ENCODE measurements at places on chromosomes 3 and 15.

DNA sequence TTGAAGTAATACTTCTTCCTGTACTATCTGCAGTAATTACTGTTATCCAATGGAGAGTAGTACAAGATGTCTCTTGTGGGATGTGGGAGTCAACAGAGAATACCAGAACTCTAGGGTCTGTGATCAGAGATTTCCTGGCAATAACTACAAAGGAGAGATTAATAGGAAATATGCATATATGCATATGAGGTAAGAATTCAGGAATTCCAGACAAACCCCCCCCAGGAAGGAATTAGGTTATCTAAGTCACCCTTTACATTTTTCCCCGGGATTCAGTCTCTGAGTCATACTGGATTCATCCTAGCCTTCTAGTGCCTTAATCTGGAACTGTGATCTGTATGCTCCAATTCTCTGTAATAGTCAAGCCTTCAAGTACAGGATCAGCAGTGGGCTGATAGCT, 49.4 kb downstream of the GTF2E1 start:
- DNase-seq: peak; percentile 32

DNA sequence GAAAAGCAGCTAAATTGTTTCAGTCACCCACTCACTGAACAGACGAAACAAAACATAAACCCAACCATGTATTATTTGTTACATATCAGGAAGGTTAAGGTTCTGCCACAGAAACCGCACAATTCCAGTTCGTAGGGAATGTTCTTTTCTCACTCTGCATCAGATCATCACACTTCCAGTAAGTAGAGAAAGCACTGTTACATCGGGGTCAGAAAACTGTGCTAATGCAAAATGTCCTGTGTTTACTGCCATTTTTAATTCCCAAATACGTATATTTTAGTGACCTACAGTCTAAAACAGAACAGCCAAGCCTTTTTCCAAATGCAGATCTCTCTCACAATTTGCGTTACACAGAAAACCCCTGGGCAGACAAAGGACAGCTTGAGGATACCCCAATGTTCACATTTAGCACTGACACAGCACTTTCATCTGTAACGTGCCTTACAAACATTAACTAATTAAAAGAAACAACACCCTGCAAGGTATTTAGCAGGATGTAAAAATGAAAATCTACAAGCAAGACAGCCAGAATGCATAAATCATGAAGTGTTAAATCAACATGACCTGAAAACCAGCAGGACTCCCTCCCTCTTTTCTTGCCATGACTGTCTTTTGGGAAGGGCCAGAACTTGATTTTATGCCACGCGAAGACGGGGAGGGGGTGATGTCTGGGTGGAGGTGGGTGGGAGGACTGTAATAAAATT, 34.8 kb upstream of the SKIL start:
- no peak for DNase-seq

DNA sequence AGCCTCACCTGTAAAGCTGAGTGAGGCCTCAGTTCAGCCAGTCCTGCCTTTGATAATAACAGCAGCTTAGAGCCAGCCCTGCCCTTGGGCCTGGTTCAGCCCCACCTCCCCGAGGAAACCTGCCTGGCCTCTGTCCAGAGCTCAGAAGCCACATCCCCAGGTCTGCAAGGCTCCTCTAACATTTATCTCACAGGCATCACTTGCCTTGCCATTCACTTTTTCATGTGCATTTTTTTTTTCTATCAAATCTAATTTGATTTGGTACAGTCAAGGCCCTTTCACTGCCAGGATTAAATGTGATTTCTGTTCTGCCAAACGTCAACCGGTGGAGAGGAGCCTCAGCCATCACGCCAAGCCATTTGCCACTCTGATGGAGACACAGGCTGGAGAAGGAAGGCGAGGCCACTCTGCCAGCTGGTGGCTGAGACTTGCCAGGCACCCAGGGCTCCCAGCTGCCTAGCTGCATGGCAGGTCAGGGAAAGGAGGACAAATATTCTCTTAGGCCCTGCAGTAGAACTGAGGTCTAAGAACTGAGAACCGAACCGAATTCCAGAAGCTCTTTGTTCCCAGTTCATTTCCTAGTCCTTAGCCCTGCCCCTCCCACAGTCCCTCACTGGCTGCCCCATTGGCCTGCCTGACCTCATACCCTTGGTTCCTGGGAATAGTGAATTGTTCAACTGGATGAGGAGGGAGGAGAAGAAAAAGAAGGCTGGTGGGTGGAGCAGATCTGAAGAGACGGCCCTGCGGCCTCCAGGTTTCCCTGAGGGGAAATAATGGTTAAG, 76.4 kb downstream of the SPSB4 start:
- DNase-seq: no peak

DNA sequence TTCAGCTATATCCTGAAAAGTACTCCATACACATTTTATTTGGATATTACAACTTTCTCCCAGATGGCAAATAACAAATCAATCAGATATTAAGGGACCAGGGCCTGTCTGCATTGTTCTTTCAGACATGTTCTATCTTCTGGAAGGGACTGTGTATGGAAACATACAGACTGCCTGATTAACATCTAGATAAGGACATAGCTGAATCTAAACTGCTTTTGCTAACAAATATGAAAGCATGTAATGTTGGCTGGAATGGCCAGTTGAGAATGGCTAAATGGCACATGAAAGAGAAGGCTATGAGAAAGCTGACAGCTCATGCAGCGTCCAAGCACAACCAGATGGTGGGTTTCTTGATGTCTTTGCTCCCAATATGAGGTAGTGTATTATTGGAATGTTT, 149.4 kb downstream of the CFAP20DC start:
- DNase-seq: no peak

- no peak for DNase-seq
Measured at GRCh38 chr3:136177876-136178275, 18.3 kb downstream of the MSL2 start.

- no peak for DNase-seq
Measured at GRCh38 chr15:41999290-42000285, 21.3 kb downstream of the PLA2G4E start.

GRCh38 chr3:116905334-116905733, 195.8 kb downstream of the TUSC7 start:
- no peak for DNase-seq

Measured in cardiac fibroblast (primary cell).